Renal cortical epithelial cell (primary cell): ENCODE measurements at places on chromosomes 12 and 14.

DNA sequence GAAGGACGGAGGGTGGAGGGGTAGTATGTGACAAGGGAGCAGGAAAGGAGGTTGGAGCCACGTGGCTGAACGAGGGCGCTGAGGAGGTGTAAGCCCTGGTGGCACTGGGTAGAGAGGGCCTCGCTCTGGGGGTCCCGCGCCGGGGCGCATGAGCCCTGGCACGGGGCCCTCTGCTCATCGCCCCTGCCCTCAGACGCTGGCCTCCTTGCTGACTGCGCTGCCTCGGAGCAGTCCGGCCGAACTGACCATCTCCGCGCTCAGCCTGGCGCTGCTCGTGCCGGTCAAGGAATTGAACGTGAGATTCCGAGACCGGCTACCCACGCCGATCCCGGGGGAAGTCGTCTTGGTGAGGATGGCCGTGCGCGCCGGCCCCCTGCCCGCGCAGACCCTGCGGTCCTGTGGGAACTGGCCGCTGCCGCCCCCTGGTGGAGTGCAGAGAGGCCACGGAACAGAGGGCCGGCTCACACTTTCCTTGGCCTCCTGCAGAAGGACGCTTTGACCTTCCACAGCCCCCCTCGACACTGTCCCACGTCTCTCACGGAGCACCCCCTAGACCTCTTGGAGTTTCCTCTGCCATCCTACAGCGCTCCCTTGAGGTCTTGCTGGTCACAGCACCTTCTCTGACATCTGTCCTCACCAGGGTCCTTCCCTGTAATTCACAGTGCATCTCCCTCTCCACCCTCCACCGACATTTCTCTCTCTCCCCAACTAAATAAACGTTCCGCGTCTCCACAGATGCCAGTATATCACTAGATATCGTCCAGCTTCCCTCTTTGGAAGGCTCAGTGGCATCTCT, 10.5 kb downstream of the ARHGEF25 start:
- DNase-seq, result no peak

DNA sequence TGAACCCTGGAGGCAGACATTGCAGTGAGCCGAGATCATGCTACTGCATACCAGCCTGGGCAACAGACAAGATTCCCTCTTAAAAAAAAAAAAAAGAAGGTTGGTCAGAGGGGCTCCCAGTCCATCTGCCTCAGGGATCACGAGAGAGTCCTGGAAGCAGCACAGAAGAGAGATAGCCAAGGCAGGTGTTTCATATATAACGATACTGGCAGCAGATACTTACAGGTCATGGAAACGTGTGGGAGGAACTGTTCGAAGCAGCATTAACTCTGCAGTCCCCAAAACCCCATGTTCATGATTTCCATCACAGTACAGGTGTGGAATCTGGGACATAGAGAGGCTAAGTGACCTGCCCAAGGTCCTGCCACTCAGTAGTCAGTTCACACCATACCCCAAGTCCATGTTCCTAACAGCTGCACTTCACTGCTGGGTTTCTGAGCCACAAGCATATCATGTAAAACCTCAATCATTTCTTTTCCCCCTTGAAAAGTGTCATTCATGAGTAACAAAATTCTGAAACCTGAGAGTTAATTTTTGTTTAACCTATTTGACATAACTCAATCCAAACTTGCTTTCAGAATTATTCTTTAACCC, 16.7 kb downstream of the CDK2AP1 start:
- DNase-seq, result no peak

DNA sequence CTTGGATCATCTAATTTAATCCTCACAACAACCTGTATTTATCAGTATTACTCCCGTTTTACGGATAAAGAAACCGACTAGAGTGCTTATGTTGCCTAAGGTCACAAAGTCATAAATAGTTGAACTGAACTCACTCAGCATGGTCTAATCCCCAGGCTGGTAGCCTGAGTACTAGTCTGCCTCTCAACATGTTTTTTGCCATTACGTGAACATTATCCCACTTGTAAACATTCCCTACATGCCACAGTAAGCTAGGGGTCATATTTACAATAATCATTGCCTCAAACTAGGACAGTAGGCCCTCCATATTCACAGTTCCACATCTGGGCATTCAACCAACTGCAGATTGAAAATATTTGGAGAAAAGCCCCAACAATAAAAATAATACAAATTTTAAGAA, 12.1 kb downstream of the SNRPF start:
- DNase-seq, result no peak

- no peak for DNase-seq
Observed at GRCh38 chr14:99047441-99048031, 224.5 kb downstream of the BCL11B start.

GRCh38 chr14:52044791-52045522, 23.9 kb downstream of the NID2 start:
- peak; percentile 82 for DNase-seq

DNA sequence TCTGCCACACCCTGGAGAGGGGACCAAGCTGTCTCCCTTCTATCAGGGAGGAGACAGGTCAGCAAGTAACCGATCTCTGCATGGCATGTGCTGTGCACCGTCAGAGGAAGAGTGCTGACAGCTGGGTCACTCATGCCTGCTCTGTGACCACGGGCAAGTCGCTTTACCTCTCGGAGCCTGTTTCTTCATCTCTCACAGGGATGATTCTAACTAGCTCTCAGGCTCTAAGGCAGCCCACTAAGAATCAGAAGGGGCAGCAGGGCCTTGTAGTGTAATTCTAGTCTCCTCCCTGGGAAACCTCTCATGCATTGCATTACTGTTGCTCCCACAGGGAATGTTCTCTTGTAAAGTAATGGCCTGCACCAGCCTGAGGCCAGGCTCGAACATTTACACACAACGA, 11.9 kb downstream of the CD9 start:
- DNase-seq, result peak; percentile 70

DNA sequence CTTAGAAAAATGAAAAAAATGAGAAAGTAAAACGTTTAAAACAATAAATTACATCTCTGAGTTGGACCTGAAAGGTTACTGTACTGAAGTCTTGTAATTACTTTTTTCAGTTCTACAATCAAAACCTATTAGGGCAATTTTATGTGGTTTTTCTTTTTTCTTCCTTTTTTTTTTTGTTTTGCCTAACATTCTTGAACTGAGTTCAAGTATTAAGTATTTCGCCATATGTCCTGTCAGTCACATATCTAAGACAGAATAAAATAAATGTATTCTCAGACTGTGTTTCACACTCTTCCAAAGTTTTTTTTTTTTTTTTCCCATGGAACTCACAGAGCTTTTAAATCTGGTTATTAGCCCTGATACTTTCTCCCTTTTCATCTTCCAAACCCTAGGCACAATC, 172.0 kb downstream of the BCAT1 start:
- DNase-seq, result peak; percentile 47

DNA sequence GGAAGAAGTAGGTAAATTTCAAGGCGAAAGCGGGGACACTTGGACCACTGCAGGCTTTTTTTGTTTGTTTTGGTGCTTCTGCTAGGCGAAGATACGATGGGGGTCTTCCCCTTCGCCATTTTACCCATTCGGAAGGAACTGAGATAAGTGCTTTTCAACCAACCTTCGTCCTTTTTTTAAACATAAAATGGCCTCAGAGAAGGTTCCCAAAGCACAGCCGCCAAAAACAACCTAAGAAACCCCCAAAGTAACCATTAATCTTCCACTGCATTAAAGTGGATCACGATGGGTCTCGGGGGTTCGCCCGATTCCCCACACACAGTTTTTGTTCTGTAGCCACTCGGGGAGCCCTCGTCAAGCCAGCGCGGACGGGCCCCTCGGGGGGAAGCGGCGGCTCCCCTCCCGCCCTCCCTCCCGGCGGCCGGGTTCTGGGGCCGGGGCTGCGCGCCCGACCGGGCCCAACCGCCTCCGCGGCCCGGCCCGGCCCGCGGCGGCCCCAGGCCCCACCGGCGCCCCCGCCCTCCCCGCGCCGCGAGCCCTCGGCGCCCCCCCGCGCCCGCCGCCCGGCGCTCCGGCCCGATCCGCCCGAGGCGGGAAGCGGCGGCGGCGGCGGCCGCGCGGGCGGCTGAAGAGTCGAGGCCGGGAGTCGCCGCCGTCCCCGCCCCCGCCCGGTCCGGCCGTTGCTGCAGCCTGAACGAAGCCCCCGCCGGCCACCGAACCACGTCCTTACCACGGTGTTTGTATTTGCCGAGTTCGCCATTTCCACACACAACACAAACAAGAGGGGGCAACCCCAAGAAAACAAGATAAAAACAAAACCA, 790 bp downstream of the GTF2A1 start:
- DNase-seq, result peak; percentile 10

GRCh38 chr12:116384175-116384574, 106.7 kb upstream of the MED13L start:
- no peak for DNase-seq

DNA sequence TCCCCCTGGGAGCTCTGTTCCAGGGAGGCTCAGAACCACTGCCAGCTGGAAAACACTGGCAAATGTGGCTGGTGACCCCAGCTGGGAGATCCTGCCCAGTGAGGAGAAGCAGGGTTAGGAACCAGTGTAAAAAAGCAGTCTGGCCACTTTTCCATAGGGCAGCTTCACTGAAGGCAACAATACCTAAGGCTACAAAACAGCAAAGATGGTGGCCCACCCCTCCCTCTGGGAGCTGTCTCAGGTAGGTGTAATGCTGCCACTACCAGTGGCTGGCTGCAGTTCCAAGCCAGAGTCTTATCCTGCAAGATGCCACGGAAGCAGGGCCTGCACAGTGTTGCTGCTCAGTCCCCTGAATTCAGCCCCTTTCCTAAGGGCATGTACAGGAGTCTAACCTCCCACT, 50.6 kb upstream of the ANO6 start:
- DNase-seq, result no peak

- no peak for DNase-seq
Observed at GRCh38 chr14:76651410-76652055, 109.7 kb upstream of the VASH1 start.
